Right ventricle myocardium superior (tissue), 1 donor: ENCODE measurements at places on chromosomes 2 and 18.

DNA sequence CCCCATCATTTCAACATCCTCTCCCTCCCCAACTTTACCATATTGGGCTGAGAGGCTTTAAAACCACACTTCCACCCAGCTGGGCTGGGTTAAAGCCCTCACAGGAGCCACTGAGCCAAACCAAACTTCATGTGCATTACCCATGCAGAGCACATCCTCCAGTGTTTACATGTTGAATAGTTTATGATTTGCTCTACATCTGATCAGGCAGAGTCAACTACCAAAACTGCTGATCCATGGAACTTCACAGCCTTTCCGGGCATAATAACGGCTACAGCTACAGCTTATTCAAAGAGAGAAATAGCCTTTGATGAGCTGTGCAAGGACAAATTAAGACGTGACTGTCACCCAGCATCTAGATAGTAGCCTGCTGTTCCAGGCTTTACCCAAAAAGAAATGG, 39.0 kb downstream of the MAIP1 start:
- no peak for DNase-seq

- peak; percentile 55 for DNase-seq
These were observed 58.1 kb downstream of the AGAP1 start for GRCh38 chr2:235551965-235552364.

GRCh38 chr18:47141289-47141688, 9.0 kb downstream of the HDHD2 start:
- DNase-seq, result no peak

DNA sequence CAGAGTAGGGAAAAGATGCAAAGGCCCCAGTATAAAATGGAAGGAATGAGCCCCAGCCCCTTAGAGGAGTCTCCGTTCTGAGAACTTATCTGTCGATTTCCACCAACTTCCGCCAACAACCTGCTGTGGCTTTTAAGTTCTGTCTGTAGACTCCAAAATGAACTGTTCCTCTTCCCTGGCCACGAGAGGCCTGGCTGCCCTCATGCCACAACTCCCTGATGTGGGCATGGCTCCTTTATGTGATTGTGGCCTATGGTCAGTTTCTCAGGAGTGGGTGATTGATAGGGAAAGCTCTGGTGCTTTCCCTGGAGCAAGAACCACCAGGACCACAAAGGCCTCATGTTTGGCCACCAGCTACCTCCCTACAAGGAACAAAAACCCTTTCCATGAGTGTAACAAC, 18.8 kb upstream of the CD207 start:
- DNase-seq, result no peak

DNA sequence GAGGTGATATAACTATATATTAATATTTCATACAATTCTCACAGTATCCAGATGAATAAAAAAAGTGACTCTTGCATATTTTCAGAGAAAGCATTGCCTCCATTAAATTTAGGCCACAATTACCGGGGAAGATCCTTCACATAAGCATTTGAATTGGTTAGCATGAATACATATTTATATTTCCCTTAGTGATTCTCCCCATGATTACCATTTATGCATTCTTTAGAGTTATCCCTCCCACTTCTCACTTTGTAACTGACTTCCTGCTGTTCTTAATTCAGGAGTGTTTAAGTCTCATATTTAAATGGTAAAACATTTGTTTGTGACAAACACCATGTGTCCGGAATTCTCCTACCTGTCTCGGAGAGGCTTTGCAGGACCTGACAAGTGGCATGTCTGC, 523.4 kb downstream of the CCDC85A start:
- DNase-seq, result no peak

- no peak for DNase-seq
These were observed 2.6 kb downstream of the NRP2 start for GRCh38 chr2:205684871-205685313.

DNA sequence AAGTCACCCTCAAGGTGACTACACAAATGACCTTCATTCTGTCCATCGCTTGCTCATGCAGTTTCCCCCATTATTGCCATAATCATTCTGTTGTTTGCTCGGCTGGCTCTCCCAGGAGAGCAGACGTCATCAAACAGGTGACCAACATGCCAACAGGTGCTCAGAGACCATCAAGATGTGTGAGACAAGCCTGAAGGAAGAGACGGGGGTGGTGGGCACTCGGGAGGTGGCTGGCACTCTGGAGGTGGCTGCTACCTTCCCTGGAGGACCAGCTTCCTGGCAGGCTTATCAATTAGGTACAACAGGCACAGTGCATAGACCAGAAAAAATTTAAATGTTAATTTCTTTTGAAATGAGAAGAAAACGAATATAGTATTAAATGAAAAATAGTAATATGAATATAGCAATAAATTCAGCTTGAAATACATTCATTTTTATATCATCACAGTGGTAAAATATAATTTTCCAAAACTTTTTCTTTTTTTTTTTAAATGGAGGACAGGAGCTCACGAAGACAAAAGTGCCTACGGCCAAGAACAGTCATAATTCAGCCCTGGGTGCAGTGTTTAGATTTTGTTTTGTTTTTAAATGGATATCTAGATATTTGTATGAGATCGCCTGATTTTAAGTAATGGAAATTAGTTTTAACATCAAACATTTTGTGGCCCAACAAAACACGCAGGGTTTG, 16.9 kb upstream of the HAAO start:
- DNase-seq, result no peak

DNA sequence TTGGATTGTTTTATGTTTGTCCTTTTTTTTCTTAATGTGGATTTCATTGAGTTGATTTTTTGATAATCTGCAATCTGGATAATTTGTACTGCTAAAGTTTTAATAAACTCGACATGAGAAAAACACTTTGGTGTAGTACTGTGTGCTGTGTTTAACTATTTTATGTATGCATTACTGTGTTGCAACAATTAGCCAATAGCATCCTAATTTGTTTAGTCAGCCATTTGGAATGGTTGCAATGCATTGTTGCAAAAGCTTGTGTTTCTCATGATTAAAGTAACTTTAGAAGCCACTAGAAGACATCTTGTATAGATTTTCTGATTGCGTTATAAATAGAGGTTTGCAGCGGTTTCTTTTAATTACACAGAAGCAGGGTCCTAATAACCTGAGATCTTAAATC, 53.5 kb downstream of the PPIG start:
- no peak for DNase-seq

GRCh38 chr2:86617153-86617552, 6.5 kb downstream of the RNF103 start:
- no peak for DNase-seq

- no peak for DNase-seq
These were observed 15.1 kb downstream of the MFF start for GRCh38 chr2:227340106-227340505.

DNA sequence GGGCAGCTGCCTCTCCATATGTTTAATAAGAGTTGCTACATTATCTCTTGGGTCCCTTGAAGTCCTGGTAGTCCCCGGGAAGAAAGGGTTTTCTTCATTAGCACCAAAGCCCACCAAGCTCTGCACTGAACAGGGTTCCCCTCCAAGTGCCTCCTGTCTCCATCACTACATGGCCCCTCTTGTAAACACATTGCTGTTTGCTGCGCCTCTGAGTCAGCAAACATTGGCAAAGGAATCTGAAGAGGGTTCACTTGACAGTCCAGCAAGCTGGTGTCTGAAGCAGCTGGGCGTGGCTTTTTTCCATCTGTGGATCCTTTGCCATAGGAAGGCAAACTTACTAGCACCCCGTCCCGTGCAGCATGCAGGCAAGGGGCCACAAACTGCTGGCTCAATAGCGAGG, 82.8 kb downstream of the TEX51 start:
- DNase-seq, result no peak

- DNase-seq, result no peak
These were observed 105.9 kb upstream of the AQP4 start for GRCh38 chr18:26971409-26971808.

DNA sequence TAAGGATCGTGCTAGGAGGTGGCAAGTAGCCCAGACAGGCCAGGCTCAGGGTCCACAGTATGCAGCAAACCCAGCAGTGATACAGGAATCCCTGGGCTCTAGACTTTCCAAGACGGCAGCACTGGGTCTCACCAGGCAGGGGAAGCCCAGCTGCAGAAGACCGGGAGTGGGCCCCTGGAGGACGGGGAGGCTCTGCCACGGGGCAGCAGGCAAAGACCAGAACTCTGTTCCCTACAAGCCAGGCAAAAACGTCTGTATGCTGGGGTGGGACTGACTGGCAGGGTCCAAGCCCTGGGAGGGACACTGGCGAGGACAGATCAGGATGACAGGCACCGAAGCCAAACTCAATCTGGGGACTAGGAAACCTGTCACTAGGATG, 98.9 kb upstream of the SEC11C start:
- no peak for DNase-seq

- no peak for DNase-seq
These were observed 172.3 kb downstream of the RTP5 start for GRCh38 chr2:242041816-242042215.

- no peak for DNase-seq
These were observed 13.2 kb downstream of the SNTG2 start for GRCh38 chr2:963876-964275.

DNA sequence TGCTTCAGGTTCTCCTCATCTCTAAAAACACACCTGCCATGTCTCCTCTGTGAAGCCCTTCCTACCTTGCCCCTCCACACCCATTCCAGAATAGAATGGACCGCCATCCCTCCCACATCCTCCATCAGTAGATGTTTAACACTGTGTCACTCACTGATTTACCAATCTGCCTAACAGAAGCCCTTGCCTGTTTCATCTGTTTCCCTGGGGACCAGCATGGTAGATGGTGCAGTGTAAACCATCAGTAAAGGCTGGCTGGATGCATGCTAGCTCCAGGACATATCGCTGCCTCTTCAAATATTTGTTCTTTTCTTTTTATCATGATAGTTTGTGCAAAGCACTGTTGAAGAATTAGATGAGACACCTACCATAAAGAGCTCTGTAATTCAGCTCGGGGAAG, 271.4 kb downstream of the PIEZO2 start:
- no peak for DNase-seq

DNA sequence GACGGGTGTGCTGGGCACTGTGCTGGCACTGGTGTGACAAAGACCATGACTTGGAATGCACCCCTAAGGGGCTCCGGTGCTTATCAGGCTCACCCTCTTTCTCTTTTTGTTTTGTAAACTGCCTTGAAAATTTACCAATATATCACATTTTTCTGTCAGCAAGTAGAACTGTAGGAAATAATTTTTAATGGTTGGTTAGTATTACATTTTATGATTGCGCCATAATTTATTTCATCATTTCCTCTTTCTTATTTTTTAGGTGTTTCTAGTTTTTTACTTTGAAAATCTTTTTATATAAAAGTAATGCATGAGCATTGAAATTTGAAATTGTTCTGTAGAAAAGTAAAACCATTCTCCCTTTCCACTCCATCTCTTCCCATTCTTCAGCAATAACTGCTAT, 100.9 kb downstream of the MMADHC start:
- DNase-seq, result no peak

- no peak for DNase-seq
These were observed 8.2 kb downstream of the TTC32 start for GRCh38 chr2:19893520-19894133.

DNA sequence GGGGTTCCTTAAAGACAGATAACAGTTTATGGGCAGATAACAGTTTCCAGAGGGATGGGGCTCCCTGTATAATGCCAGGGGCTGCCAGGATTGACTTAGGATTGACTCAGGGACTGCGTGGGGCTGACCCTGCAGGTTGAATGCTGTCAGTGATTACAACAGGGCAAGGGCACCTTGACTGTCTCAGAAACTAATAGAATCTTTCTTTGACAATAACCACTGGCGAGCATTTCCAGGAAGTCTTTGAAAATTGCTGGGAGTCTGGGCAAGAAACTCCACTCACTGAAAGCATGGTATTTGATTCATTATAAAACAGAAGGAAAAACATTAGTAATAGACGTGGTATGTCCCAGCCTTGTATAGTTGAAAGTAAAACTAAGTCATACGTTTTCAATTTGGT, 101.0 kb downstream of the GPD2 start:
- DNase-seq, result no peak

DNA sequence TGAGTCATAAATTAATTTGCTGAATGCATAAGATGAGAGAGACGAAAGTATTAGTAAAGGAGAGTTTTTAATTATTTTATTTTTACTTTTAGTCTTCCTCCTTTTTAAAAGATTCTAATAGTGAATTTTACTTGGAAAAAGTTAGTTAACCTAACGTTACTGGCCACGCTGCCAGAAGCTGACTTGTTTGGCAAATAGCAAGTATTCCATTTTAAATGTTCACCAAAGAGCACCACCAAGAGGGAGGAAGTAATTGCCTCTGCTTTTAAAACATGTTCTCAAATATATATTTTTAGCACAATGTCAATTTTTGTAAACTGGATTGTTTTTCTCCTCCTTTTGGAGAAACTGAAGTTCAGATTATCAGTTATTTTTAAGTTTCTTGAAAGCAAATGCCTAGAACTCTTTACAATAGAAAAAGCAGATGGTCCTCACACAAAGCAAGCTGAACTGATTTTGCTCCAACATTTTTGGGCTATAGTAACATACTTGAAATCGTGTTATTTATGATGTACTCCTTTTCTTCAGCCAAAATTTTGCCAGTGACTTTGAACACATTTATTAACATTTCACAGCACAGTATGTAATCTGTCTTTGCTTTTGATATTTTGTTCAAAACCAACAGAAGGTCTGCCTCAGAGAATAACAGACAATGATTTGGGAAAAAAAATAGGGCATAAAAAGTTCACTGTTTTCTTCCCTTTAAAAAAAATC, 1311.0 kb upstream of the FAM98A start:
- DNase-seq, result no peak

DNA sequence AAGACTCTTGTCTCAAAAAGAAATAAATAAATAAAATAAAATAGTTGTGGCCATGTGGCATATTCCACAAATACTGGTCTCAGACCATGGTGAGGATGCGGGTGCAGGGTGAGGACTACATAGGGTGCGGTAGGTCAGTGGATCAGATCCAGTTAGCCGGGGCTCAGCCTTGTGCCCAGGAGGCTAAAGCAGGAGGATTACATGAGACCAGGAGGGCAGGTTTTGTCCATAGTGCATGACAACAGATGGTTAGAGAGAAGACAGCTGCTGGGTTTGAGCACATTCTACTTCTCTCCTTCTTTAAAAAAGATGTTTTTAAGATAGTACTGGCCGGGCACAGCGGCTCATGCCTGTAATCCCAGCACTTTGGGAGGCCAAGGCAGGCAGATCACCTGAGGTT, 12.8 kb upstream of the PSD4 start:
- no peak for DNase-seq

- DNase-seq, result no peak
These were observed 1257.2 kb upstream of the CHAC2 start for GRCh38 chr2:52510432-52510831.

- no peak for DNase-seq
These were observed 201.5 kb upstream of the RAB6C start for GRCh38 chr2:129777762-129778583.

DNA sequence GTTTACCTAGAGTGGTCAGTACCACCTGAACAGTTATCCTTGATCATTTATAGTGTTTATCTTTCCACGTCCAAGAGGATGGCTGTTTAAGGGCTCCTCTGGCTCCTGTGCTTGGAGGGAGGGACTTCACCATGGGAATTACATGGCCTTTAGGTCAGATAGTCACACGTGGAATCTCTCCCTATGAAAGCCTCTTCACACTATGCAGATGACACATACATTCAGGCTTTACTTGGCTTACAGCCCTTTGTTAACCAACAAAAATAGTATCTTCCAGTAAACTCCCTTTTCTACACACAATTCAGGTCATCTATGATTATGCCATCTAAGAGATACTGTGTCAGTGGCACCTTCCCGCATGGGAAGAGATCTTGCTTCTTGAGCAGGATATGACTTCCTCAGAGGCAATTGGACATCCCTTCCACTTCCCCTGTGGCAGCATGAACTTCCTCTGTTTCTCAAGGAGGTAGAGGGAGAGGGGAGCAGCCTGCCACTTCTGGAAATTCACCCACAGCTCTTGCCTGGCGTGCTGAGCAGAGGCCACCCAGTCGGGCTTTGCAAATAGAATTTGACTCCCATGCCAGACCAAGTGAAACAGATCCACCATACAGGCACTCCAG, 53.5 kb downstream of the COLEC12 start:
- no peak for DNase-seq
